ENCODE measurements at places on chromosomes 7 and 10.
A peak's percentile ranks its signal among the peaks of the same experiment; 100 is the strongest.

- DNase-seq = peak; percentile 13
Measured at GRCh38 chr7:31782411-31782991, 95.5 kb downstream of the PPP1R17 start.

- DNase-seq = no peak
Measured at GRCh38 chr10:111656066-111656465, 527.5 kb downstream of the GPAM start.

- peak; percentile 74 for DNase-seq
Measured at GRCh38 chr7:142754681-142755575, 5.7 kb downstream of the PRSS1 start.

GRCh38 chr7:149285603-149286002, 23.6 kb downstream of the ZNF783 start:
- DNase-seq = no peak

DNA sequence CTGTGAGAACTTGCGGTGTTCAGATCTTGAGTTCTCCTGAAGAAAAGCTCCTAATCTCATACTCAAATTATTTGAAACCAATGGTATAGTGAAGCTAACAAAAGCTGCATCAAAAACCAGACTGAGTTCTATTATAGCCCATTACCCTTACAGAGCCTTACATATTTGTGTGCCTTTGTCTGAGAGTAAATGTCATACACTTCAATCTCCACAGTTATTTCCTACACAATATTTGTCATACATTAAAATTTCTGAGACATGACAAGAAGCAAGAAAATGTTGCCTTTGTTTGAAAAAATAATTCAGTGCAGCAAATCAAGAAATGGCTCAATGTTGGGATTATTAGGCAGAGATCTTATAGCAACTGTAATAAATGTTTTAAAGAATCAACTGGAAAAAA, 776.1 kb upstream of the MBL2 start:
- no peak for DNase-seq

DNA sequence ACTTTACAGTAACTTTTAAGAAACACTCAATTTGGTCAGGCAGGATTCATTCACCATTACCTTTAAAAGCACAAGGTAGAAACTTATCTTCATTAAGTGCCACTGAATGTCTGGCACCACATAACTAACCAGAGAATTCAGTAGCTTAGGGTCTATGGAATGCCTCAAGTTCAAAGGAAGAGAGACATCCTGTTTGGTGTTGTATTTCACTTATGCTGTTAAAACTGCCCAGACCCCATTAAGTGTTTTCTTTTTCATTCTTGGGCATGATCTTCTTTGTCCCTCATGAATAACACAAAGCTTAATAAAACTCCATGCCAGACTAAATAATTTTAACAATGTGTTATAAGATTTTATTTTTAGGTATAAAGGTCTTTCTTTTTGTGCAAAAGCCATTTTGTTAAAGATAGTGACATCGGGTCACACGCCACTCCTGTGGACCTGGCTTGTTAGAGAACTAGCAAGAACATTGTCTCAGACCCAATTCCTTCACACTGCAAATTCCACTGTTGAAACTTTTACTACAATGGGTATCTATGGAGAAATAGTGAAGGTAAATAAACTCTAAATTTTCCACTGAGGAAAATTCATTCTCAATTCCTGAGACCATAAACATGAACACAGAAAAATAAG, 221.0 kb downstream of the TWIST1 start:
- no peak for DNase-seq

DNA sequence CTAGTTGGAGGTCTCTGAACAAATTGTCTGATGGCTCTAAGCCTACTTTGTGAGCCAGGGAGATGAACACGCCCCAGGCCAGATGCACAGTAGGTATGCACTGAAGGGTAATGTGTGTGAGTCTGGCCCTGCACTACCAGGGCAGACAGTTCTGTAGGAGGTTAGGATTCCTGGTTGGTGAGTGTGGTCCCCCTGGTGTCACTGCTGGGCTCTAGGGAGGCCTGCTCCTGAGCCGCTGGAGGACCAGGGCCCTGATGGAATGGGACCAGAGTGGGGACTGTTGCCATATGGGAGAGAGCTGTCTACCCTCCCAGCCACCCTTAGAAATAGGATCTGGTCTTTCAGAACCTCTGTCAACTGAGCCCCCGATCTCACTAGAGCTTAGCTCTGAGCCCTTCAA, 42.0 kb downstream of the CDH23 start:
- no peak for DNase-seq

GRCh38 chr10:110016039-110016438, 8.3 kb downstream of the ADD3 start:
- no peak for DNase-seq

GRCh38 chr7:1595636-1596035, 25.8 kb upstream of the PSMG3 start:
- no peak for DNase-seq

GRCh38 chr7:105677817-105678573, 96.7 kb upstream of the EFCAB10 start:
- no peak for DNase-seq

GRCh38 chr10:45368181-45368580, 5.8 kb upstream of the ALOX5 start:
- DNase-seq = no peak

GRCh38 chr10:27723436-27723835, 22.2 kb downstream of the MKX start:
- no peak for DNase-seq

- DNase-seq = no peak
Measured at GRCh38 chr7:37882086-37882485, 33.7 kb downstream of the NME8 start.

DNA sequence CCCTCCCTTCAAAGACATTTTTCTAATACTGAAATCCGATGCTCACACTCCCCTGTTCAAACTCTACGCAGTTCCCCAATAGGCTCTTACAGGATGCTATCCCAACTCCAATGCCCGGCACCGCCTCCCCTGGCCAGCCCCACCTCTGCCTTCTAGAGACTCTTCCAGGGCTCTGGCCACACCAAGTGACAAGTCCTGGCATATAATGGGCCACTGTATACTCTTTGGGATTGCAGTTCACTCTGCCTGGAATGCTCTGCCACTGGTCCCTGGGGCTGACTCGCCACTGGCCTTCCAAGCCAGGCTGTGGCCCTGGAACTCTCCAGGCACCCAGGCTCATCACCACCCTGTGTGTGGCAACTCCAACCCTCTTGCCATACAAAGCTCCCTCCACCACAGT, 3.1 kb upstream of the BRI3 start:
- DNase-seq = no peak

DNA sequence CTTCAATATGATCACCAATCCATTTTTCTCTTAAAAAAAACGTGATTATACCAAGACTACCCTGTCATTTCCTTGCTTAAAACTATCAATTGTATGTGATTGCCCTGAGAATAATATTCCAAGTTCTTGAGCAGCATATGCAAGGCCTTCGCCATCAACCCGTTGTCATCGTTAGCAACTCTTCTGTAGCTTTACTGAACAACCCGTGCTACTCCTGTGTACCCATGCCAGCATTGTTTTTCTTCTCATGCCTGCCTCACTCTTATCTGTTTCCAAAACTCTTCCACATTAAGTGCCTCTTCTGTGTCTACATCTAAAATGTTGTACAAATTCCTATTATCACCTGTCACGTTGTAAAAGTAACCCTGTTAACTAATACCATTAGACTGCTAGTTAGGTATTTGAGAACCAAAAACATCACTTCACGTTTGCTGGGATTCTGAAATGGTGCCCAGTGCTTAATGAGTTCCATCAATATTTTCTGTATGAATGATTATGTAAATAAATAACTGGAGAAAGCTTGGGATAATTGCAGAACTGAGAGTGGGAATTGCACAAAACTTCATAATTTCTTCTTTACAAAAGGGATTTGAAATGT, 10.5 kb downstream of the CAV2 start:
- no peak for DNase-seq

GRCh38 chr10:111999205-111999914, 184.2 kb downstream of the GPAM start:
- DNase-seq = no peak

GRCh38 chr7:144735505-144736276, 100.2 kb downstream of the TPK1 start:
- no peak for DNase-seq

- no peak for DNase-seq
Measured at GRCh38 chr10:73645251-73645650, 4.0 kb upstream of the MYOZ1 start.

GRCh38 chr7:106767498-106768323, 97.4 kb upstream of the PIK3CG start:
- DNase-seq = peak; percentile 5

- no peak for DNase-seq
Measured at GRCh38 chr10:88534072-88534665, 48.9 kb downstream of the RNLS start.

- no peak for DNase-seq
Measured at GRCh38 chr10:70283445-70284399, at the start of gene NPFFR1. NPFFR1 (minus strand) TSS chr10:70284004; CDS start chr10:70283676, 328 bp downstream.

- DNase-seq = peak; percentile 37
Measured at GRCh38 chr10:32957341-32958084, 517 bp downstream of the ITGB1 start.

DNA sequence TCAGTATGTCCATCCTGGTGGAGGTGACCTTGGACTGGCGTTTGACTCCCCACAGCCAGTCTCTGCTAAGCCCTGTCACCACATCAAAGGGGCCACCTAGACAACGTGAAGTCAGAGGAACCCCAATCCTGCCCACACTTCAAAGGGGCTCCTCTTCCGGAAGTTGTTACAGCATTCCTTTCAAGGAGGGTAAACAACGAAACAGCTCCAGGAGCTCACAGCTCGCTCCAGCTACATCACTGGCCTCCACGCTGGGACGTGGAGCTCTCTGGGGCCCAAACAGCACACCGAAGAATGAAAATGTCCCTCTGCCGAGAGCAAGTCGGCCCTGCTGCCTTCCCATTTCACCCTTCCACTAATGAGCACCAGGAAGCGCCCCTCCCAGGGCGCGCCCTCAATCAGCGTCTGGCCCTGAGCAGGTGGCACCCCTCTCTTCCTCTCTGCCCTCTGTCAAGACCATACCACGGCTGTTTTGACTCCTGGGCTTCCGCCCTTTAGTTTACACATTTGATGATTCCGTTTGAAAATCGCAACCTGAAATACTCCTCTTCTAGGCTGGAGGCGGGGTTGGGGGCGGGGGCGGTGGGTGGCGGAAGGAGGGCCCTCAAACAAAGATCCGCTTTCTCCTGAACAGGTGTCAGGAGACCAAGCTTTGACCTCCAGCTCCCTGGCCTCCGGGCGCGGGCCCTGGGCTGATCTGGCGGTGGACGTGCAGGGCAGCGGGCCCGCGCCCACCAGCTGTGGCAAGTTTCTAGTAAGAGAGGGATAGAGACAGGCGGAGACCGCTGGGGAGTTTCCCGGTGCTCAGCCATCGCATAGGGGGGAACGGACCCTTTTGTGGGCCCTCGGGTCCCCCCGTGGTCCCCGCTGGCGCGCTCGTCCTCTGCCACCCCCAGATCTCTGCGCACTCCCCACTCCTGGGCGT, 53.1 kb upstream of the KDM7A start:
- peak; percentile 80 for DNase-seq

DNA sequence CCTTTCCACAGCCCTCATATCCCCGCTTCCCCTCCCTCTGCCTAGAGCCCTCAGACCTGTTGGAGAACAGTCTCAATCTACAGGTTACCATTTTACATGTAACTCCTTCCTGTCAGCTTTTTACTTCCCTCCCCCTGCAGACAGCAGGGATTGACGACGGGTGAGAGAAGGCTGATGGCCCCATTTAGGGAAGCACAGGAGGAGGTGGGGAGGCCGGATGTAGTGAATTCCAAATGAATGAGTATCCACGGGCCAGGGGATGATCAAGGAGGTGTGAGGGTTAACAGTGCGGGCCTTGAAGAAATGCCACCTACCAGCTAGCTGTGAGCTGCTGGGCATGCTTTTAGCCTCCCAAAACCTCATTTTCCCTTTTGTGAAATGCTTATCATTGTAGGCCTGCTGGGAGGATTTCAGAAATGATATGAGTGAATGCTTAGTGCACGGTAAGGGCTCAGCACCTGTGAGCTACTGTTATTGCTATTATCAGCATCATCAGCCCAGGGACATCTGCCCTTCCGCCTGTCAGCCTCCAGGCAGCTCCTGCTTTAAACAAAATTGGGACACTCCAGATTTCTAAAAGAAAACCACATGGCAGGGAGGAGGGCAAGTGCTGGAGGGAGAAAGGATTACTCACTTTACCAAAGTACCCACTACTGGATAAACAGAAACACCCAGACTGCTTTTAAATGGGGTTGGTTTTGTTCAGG, 6.5 kb upstream of the NANOS1 start:
- no peak for DNase-seq

All from large intestine (tissue), 12 donors.